Stromal cell of bone marrow (primary cell): ENCODE measurements at places on chromosomes 7 and 10.

DNA sequence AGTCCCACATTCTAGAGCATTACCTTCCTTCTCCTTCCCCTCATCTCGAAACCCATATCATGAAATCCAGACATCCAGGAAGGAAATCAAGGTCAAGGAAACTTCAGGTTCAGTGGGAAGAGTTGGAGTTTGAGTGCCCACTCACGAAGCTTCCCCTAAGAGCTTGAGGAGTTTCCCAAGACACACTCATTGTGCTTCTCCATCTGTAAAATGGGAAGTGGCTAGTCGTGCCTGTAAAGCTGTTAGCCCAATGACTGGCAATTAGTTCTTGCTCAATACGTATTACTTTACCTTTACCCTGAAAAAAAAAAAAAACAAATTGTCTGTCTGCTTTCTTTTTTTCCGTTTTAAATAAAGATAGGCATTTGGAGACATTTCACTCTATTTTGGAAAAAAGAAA is 42.3 kb downstream of the GPAM start:
- no peak for DNase-seq

DNA sequence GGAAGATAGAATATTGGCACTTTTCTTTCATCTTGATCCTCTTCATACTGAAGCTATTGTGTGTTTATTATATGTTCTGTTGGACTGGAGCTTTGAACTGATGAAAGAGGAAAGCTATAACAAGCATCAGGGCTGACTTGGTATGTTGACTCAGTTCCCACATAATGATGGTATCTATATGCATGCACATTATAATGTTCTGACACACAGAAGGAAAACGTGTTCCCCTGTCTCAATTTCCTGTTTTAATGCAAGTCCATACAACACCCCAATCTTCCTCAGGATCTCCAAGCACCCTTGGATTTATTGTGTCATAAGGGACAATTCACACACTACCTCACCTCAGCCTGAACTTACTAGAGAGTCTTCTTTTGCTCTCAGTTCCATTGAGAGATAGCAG is 8.3 kb upstream of the WASL start:
- DNase-seq: no peak

GRCh38 chr10:6013413-6014192 is 36.3 kb upstream of the IL15RA start:
- no peak for DNase-seq

DNA sequence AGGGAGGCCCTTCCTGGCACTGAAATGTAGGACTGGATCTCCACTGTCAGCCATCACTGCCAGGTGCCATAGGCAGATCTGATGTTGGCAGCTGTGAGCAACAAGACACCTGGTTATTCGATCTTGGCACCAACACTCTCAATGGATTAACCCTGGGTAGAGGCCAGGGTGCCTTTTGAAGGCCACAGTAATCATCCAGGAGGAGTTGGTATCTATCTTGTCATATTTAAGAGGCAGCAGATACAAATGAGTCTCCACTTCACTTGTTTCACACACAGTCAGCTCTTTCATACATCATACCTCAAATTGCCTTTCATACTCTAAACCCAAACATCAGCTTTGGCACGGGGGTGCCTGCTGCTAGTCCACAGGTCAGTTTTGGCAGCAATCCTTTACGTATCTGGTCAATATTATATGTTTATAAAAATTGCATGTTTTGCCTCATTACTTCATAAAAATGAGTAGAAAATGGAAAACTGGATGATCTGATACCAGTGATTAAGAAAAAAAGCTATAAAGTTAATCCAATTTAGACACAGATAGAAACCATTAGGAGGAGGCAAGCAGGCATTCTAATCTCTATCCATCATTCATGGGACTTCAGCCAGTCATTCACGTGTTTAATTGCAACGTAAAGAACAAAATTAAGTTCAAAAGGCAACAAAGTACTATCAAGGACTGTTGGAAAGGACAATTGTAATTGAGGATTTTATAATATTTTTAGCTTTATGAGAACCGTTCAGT is 12.7 kb upstream of the CACUL1 start:
- DNase-seq: no peak

DNA sequence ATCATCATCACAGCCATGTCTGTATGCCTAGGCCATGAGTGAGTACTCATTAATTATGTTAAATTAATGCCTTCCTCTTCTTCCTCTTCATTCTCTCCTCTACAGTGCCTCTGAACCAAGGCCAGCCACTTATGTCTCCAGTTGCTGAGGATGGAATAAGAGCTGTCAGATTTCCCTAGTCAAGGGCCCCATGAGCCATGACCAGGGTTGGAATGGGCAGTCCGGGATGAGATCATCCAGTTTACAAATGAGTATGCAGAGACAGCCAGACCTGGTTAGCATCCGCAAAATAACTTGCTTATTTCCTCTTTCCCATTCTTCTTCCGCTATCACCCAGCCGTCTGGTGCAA is 342.7 kb downstream of the GRID1 start:
- no peak for DNase-seq

GRCh38 chr10:1657479-1657878 is 79.8 kb downstream of the ADARB2 start:
- no peak for DNase-seq

DNA sequence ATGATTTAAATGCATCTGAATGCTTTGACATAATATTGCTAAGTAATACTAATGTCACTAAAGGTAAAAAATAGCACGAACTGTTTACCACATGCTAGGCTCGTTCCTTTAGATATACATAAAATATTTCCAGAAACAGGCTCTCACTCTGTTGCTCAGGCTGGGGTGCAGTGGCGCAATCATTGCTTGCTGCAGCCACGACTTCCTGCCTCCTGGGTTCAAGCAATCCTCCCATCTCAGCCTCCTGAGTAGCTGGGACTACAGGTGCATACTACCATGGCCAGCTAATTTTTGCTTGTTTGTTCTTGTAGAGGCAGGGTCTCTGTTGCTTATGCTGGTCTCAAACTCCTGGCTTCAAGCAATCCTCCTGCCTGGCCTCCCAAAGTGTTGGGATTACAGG is 183.3 kb downstream of the SGMS1 start:
- DNase-seq: no peak

- no peak for DNase-seq
These were observed 346.7 kb downstream of the NRG3 start for GRCh38 chr10:82221601-82222149.

DNA sequence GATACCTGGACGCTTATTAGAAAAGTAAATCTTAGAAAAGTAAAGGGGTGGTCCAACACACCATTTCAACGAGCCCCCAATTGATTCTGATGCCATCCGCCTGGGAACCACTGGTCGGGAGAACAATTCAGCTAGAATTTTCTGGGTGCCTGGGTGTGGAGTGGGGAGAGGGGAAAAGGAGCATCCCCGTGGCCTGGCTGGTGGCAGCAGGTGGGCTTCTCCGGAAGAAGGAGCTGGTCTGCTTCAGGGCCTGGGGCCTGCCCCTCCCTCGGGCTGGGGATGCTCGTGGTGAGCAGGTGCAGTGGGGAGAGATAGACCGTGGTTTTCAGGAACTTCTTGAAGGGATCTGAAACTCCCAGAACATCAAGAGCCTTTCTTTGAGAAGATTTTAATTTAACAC is 39.9 kb upstream of the DUSP5 start:
- DNase-seq: no peak
